ENCODE measurements at places on chromosomes 5 and 9.

DNA sequence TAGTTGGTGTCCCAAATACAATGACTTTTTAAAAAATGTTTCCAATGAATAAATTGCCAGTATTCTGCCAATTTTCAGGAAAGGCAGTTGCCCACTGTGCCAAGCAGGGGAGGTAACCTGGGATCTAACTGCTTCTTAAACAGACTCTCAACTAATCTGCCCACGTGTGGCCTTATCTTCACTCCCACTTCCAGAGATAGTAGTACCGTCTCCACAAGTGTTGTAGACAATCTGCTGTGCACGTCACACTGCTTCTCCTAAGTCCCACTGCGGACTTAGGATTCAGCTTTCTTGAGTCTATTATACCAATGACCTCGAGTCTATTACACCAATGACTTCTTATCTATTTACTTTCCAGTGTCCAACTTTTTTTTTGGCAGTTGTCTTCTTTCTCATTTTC lies 21.2 kb downstream of the POU4F3 start:
- DNase-seq, result no peak

GRCh38 chr9:133701981-133702797 lies 36.0 kb downstream of the SARDH start:
- DNase-seq, result peak; percentile 65

DNA sequence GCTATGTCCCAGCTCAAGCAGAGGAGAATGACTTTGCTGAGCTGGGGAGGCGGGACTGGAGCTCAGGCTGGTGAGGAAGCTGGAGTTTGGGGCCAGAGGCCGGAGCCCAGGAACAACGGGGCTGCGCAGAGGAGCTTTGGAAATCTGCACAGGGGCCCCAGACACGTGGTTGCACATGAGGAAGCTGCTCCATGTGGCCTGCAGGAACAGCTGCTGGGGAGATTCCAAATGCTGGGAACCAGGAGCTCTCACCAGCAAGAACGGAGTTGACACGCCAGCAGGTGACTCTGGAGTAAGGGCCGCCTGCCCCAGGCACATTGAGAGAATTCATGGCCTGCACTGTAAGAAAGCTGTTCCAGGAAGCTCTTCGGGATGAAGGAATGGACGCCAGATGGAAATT lies 91.0 kb downstream of the OLFM1 start:
- no peak for DNase-seq

GRCh38 chr5:81233080-81233634 lies at the start of gene CKMT2:
Gene CKMT2, plus strand, starts transcription at chr5:81233322. Its CDS starts 17,811 bp downstream, at chr5:81251133.
- no peak for DNase-seq

DNA sequence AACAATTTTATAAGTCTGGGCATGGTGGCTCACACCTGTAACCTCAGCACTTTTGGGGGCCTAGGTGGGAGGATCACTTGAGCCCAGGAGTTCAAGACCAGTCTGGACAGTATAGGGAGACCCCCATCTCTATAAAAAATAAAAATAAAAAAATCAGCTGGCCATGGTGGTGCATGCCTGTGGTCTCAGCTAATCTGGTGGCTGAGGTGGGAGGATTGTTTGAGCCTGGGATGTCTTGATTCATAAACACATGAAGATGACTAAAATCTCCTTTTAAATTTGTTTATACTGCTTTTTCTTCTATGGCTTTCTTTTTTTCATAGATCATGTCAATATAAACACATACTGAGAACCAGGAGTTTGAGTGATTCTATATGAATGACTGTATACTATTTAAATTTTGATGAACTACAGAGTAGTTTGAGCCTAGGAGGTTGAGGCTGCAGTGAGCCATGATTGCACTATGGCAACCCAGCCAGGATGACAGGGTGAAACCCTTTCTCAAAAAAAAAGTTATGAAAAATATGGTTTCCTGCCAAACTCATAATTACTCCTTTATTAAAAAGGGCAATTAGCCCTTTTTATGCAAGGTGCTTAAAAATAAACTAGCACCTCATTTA lies 14.2 kb downstream of the RIC1 start:
- DNase-seq, result no peak

DNA sequence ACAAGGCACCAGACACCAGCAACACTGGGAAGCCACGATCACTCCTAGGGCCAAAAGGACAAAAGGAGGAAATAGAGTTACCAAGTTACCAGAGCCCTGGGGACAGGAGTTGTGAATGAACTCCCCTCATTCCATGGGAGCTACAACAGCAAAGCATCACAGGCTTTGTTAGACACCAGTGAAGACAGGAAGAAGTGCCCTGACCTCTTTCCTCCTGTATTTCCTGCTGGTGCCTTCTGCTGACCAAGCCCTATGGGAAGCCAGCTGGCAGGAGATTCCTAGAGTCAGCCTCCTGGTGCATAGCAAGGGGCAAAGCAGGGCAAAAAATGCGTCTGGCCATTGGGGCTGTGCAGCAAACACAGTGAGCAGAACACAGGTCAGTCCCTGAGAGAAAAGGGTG lies 374.7 kb downstream of the ZSWIM6 start:
- DNase-seq, result no peak

GRCh38 chr5:77280036-77280435 lies 69.6 kb downstream of the PDE8B start:
- DNase-seq, result no peak

GRCh38 chr5:90909940-90910339 lies 351.3 kb downstream of the ADGRV1 start:
- DNase-seq, result no peak

- no peak for DNase-seq
Observed at GRCh38 chr9:126461608-126462007, 135.0 kb downstream of the MVB12B start.
